Activated CD8-positive, alpha-beta T cell treated with anti-CD3 and anti-CD28 coated beads for 36 hours (primary cell): ENCODE measurements at places on chromosomes 3 and 15. TPM values are rescaled to one million over a fixed set of nuclear protein-coding genes. Genes with fewer than 3 reads are reported as not detected.

DNA sequence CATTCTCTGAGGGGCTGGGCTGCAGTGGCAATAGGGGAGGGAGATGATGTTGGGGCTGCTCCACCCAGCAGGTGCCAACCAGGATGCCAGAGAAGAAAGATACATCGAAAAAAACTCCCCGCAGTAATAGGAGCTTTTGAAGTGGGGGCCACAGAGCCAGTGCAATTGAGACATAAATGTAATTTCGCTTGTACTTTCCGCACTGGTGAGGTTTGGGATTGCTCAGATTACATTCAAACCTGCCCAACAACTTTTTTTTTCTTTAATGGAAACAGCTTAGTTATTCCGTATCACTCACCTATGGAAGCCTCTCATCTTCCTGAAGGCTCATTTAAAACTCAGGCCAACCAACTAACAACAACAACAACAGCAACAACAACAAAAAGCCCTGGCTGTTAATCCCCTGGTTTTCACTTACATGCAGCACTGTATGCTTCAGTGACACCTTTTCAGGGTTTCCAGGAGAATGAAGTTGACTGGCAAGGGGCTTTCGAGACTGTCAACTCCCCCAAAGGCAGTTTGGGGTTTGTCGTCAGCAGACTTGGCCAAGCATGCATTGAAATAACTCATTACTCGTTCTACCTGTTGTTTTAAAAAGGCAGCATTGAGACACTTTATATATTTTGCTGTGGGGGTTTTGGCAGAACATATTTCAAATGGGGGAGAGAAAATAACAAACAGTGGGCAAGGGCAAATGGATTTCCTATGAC lies 163.8 kb downstream of the EBLN2 start:
- no peak for DNase-seq

DNA sequence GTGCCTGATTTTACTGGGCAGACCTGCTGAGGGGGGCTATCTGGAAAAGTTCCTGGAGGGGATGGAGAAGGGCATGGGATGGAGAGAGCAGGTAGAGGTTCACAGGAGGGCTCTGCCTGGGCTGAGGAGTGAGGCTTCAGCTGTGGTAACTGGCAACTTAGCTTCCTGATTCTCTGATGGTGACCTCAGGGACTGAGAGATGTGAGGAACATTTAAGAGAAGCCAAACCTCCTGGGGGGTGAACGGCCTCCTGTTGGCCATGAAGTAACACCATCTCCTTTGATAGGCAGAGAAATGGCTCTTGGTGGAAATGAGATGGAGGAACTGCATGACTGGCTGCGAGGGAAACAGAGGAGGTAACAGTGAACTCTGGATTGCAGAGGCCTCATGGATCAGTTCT lies 97.3 kb upstream of the ROPN1 start:
- DNase-seq: no peak

DNA sequence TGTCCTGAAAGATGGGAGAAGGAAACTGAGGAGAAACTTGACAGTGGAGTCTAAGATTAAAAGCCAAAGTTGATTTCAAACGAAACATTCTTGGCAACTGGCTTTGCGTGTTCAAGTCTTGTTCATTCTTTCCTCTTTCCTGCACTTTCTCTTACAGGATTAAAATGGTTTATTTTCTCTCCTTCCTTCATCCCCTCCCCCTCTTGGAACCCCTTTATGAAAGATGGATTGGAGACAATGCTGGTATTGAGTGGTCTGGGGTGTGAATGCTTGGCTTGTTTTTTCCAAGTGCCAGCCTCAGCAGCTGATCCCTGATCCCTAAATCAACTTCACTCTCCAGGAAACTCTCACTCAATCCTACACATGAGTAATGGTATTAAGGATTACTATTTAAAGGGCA lies 703 bp upstream of the LSAMP start:
- no peak for DNase-seq

GRCh38 chr3:64449026-64449425 lies 223.8 kb upstream of the PRICKLE2 start:
- no peak for DNase-seq

- DNase-seq: no peak
These were observed 61.4 kb downstream of the TTBK2 start for GRCh38 chr15:42858999-42859789.

DNA sequence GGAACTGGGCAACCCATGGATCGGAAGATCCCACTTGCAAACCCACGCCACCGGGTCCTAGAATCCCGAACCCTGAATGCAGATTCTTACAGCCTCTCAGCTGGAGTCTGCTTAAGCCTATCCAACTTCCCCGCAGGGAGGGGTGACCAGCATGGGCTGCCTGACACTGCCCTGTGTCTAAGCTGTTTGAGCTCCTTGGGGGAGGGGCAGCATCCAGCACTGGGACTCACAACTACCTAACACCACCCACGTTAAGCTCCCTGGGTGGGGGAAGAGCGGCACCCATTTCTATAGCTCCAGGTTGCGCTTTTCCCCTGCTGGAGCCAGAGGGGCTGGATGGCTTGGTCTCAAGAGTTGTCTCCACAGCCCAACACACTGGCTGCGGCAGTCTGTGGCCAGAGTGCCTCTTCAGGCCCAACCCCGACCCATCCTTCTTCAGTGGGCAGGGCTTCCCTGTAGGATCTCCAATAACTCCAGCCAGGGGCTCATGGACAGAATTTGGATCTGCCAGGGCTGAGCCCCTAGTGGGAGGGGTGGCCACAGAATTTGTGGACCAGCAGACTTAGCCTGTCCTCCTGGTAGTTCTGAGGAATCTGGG lies 649.2 kb downstream of the TUSC7 start:
- DNase-seq: no peak

- DNase-seq: no peak
These were observed 170.5 kb downstream of the CTNNB1 start for GRCh38 chr3:41369838-41370237.

- DNase-seq: no peak
These were observed 63.2 kb downstream of the DGKG start for GRCh38 chr3:186298876-186299275.

GRCh38 chr3:196406811-196407470 lies 25.3 kb downstream of the UBXN7 start:
- no peak for DNase-seq

DNA sequence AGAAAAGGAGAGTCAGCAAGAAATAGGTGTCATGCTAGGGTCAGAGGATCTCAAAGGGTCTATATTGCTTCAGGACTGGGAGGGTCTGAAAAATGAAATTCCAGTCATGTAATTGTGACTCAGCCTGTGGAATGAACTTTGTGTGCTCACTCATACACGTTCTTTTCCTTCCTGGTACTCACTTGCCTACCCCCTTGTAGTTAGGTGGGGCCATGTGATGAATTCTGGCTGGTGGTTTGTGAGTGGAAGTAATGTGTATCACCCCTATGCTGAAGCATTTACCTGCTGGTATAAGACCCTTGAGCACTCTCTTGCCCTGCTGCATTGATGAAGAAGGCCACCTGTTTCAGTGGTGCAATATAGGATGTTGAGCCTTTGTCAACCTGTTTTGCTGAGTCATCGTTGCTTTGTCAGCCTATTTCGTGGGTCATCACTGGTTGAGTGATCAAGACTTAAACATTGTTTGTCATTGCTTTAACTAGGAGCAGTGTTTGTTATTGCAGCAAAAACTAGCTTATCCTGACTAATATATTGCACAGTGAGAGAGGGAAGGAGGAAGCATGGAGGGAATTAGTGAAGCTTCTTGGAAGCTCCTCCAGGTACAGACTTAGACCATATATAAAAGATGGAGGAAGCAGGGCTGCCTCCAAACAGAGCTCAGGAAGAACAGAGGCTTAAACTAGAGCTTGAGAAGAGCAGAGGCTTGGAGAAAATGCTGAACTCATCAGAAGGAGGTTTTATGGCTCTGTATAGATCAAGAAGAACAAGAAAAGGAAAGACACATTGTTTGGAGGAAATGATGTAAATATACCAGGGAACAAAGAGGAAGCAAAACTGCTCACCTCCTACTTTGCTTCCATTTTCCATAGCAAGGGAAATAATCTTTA lies 28.9 kb downstream of the TLNRD1 start:
- no peak for DNase-seq

DNA sequence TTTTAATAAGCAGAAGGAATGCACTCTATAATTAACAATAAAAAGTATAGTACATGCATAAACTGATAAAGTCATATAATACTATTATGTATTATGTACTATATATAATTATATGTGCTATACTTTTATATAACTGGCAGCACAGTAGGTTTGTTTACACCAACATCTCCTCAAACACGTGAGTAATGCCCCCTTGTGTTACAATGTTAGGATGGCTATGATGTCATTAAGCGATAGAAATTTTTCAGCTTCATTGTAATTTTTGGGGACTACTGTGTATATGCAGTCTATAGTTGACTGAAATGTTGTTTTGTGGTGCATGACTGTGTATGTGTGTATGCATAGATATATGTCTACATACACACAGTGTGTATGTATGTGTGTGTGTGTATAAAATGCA lies 100.6 kb downstream of the SLMAP start:
- no peak for DNase-seq

GRCh38 chr3:10645800-10646199 lies 140.4 kb upstream of the ATP2B2 start:
- DNase-seq: no peak

DNA sequence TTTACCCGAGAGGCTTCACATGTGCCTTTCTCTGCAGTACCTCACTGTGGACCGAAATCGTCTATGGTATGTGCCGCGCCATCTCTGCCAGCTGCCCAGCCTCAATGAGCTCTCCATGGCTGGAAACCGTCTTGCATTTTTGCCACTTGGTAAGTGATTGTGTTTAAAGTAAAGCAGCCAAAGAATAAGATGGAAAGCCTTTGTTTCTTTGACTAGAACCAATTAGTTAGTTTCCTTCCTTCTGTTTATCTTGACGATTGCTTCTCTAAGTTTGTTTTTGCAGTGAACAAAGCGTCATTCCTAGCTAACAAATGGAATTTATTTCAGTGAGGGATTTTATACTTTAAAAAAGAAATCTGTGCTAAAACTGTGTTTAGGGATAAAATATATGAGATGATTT lies 82.7 kb downstream of the LRRC28 start:
- no peak for DNase-seq

The SCAANT1 gene
- total RNA-seq: not detected

The ERICH6 gene
- total RNA-seq: not detected

The PLCH1 gene
- total RNA-seq: 0.20 TPM

The LRRIQ4 gene
- total RNA-seq: 0.18 TPM

The P2RY13 gene
- not detected for total RNA-seq
